ENCODE measurements at places on chromosomes 6 and 20. TPM values are rescaled to one million over a fixed set of nuclear protein-coding genes. Genes with fewer than 3 reads are reported as not detected.

SYCP2 gene
- total RNA-seq = 0.69 TPM

TUBB2A gene
- total RNA-seq = 357 TPM

GRCh38 chr20:32018269-32019155 is 8.3 kb downstream of the CCM2L start:
- peaks cover 34% of the 10 kb centered on the region for H3K4me1 ChIP-seq
- peaks cover 16% of the 10 kb centered on the region for H3K27me3 ChIP-seq
- peak overlapping the region; percentile 89 for H3K4me3 ChIP-seq
- DNase-seq = peak; percentile 96
- H3K27ac ChIP-seq = peak overlapping the region; percentile 96
- H3K36me3 ChIP-seq = 0 out of 2 replicates have a peak, but pooled peaks cover 3% of the 10 kb centered on the region

TRAPPC3L gene
- not detected for total RNA-seq

- no peaks in the 10 kb centered on the region for H3K27me3 ChIP-seq
- no peak overlapping the region for H3K4me3 ChIP-seq
- H3K36me3 ChIP-seq = no peaks in the 10 kb centered on the region
- DNase-seq = no peak
- H3K4me1 ChIP-seq = peaks cover 7% of the 10 kb centered on the region
- no peak overlapping the region for H3K27ac ChIP-seq
These were observed 128.9 kb downstream of the GMDS start for GRCh38 chr6:2116496-2116895.

Measured in WTC11 (cell line).